GM23248 (cell line): ENCODE measurements at places on chromosomes 5 and 9.

GRCh38 chr5:175216991-175217390 is 227.0 kb downstream of the DRD1 start:
- DNase-seq = peak; percentile 65

DNA sequence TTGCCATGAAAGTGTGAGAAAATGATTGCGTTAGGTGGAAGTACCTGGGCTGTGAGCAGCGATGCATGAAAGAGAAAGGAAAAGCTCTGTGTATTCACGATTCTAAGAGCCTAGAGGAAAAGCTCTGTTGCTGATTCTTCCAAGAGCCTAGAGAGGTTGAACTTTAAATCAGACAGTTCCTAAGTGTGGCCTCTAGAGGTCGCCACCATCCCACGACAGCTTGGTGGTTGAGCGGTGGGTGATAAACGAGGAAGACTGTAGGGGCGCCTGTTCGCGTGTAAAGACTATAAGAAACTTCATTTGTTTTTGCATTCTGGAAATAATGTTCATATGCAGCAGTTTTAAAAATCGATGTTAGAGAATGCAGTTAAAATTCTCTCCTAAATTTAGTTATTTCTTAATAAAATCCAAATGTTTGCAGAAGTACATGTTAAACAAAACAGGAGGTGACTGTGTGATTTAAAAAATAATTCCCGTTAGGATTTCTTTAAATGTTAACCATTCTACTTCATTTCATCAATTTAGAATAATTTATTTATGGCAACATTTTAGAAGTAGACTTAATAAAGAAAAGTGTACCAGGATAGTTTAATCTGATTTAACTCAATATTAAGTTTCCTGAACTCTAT is 107.7 kb downstream of the TENT4A start:
- peak; percentile 37 for DNase-seq

- DNase-seq = no peak
These were observed 2.8 kb downstream of the TXNDC8 start for GRCh38 chr9:110334871-110335270.

- DNase-seq = peak; percentile 10
These were observed 18.6 kb downstream of the EQTN start for GRCh38 chr9:27278374-27278773.

GRCh38 chr5:40716000-40716399 is 36.3 kb downstream of the PTGER4 start:
- peak; percentile 16 for DNase-seq

DNA sequence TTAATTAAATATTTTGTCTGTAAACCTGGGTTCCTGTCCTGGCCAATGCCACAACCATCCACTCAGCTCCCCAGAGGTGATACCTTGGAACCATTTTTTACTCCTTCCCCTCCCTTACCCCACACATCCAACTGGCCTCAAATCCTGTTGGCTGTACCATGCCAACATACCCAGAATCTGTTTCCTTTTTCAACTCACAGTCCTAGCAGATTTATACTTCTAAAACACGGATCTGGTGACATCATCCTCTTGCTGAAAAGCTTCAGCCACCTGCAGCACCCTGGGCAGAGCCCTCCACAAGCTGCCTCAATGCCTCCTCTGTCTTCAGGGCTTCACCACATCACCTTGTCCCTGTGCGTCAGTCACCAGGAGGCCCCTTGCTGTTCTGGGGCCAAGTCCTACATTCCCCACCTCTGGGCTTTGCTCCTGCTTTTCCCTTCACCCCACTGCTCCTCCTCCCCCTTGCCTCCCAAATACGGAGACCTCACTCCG is 14.9 kb downstream of the SEMA6A start:
- no peak for DNase-seq

- no peak for DNase-seq
These were observed 74.0 kb downstream of the DIRAS2 start for GRCh38 chr9:90568667-90569066.

- no peak for DNase-seq
These were observed 88.1 kb upstream of the TLE1 start for GRCh38 chr9:81777482-81777881.

DNA sequence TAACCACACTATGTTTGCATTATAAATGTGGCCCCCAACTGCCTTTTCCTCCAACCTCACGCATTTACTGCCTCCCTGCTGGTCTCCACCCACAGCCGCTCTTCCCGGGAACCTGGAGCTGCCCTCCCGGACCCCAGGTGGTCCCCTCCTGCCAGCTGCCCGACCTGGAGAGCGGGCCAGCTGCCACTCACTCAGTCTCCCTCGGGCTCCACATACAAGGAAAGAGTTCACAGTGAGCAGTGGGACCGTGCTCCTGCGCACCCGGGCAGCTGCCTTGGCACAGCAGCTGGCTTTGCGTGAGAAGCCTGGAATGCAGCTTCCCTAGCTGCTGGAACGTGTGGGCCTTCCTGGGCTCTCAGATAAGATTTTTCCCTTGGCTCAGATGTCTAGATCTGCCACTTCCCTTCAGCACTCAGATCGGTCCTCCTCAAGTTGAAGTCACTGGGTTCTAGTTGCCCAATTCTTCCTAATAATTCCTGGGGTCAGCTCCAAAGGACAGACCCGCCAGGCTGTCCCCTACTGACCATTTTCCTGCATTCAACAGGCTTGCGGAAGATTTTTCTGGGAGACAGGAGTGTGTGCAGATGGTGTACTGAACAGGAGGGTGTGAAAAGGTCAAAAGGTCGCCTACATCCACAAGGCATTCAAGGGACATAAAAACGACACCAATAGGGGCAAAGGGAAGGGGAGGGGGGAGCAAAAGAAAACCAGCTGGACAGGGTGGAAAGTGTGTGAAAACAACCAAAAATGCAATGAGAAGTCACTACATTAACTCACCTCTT is 69.1 kb downstream of the MYO10 start:
- DNase-seq = no peak

DNA sequence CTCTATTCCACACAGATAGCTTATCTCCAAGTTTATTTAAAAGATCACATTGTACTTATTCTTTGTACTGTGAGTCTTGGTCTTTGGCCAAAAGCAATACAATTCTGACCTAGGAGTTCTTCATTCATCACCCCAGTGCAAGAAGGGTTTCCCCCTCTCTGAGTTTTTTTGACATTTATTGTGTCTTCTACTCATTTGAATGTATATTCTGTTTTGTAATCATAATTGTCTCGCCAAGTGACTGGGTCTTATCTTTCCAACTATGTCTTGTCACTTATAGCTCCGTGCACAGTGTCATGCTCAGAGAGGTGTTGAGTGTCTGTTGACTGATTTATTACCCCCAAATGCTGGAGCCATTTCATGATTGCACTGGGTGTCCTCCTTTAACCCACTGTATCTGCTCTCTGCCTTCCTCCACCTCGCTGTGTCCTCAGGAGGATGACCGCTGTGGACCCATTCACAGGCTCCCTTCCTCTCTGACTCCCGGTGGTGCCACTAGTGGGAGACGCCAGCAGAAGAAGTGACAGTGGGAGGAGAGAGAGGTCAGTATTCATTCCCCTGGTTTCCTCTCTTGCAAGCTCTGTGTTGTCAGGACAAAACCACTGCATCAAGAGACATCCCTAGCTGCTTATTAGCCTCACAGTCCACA is 11.2 kb upstream of the TRIO start:
- no peak for DNase-seq

GRCh38 chr5:127609957-127610356 is 38.9 kb upstream of the CTXN3 start:
- DNase-seq = no peak

- peak; percentile 17 for DNase-seq
These were observed 357.8 kb downstream of the TMEM167A start for GRCh38 chr5:82719368-82719767.

DNA sequence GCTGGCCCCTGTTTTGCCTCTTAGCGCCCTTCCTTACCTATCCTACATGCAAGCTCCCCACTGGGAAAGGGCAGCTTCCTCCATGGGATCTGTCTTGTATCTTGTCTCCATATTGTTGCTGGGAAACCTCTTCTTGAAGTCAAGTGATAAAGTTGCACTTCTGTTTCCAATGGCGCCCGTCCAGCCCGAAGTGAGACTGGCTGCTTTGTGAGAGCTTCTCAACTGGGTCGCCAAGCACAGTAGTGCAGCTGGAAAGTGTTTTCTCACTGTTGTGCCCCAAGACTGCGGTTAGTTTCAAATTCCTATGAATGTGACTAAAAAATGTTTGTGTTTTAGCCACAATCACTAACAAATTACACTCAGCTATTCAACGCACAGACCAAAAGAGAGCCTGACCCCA is 506.6 kb upstream of the MPDZ start:
- DNase-seq = peak; percentile 32

GRCh38 chr9:90142580-90142979 is 500.0 kb downstream of the DIRAS2 start:
- DNase-seq = peak; percentile 59

DNA sequence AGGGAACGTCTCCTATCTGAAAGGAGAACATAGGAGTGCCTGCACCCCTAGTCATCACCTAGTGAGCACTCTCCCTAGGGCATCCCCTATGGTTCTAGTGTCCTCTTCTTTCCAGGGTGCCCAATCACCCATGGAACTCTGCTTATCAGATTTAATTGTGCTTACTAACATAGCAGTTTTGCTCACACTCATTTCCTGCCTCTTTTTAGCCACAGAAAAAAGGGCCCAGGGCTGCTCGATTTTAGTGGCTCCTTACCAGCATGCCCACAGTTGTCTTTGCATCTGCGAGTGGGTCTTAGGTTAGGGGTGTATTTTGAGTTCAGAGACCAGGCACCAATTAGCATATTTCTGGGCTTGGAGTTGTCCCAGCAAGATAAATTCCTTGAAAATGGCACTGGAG is 1110.2 kb downstream of the TAF11L14 start:
- DNase-seq = no peak

- no peak for DNase-seq
These were observed 22.8 kb downstream of the RGS3 start for GRCh38 chr9:113486327-113486726.

- DNase-seq = peak; percentile 13
These were observed 123.5 kb downstream of the TARS1 start for GRCh38 chr5:33563983-33564908.

GRCh38 chr9:30058463-30058862 is 2326.0 kb upstream of the ACO1 start:
- no peak for DNase-seq

GRCh38 chr5:69450116-69450515 is 35.2 kb downstream of the MARVELD2 start:
- peak; percentile 95 for DNase-seq

DNA sequence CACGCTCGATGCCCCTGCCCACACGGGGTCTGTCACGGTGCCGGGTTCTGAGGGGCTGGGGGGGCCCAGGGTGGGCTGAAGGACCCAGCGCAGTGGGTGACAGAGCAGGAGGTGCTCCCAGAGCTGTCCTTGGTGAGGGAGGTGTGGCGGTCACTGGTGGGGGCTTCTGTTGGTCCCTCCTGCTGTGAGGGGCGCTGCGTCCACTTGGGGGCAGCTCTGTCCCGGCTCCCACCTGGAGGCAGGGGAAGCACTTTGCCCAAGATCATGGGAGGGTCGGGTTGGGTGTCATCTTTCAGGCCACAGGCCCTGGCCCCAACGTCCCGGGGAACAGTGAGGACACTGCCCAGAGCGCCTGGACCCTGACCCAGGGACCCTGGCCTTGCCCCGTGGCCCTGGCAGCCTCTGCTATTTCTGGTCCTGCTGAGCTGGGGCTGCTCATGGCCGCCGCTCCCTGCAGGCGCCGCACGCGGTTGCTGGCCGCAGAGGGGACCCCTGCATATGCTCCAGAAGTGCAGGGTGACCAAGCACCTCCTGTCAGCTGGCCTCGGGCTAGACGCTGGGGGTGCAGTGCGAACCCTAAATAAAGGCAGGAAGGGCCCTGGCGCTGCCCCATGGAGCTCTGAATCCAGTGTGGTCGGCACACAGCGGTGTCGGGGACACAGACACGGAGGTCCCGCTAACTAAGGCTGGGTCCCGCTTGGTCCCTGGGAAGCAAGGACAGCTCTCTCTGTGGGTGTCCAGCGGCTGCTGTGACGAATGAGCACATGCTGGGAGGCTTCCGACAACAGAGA is 11.6 kb upstream of the RNU6ATAC start:
- DNase-seq = peak; percentile 42

DNA sequence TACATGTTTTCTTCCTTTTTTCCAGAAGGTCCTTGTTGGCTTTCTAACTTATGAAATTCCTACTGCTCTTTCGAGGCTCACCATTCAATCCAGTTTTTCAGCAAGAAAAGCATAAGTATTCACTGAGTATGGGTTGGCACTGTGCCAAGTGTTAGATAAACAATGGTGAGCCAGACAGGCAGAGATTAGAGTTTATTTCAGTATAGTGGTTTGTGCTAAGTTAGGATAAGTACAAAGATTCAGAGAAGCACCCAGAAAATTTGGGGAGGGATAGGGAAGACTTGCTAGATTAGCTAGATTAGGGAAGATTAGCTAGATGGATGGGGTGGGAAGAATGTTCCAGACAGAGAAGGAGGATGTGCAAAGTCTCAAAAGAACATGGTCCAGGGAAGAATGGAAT is 122.9 kb downstream of the OXCT1 start:
- DNase-seq = peak; percentile 35

DNA sequence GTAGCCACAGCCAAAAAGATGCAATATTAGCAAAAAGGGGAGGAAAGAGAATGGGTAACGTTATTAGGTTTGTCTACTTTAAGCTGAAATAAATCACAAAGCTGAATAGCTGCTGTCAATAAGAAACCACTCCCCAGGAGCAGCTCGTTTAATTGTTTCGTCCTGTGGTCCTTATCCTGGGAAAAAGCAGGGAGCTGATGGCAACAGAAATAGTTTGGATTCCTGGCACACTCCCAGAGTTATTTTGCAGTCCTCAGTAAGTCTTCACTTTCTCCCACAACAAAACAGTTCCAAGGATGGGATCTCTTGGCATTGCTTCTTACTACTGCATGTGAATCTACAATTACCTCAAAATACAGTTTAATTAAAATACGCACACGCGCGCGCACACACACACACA is 28.8 kb downstream of the FRMD3 start:
- peak; percentile 28 for DNase-seq

- DNase-seq = no peak
These were observed 456.3 kb downstream of the HINT1 start for GRCh38 chr5:130708754-130709153.

- no peak for DNase-seq
These were observed 1088.5 kb upstream of the CDH6 start for GRCh38 chr5:30104872-30105596.

- peak; percentile 41 for DNase-seq
These were observed 59.5 kb upstream of the GGTA1 start for GRCh38 chr9:121559183-121559582.

- no peak for DNase-seq
These were observed 26.2 kb upstream of the SERINC5 start for GRCh38 chr5:80282054-80282453.

DNA sequence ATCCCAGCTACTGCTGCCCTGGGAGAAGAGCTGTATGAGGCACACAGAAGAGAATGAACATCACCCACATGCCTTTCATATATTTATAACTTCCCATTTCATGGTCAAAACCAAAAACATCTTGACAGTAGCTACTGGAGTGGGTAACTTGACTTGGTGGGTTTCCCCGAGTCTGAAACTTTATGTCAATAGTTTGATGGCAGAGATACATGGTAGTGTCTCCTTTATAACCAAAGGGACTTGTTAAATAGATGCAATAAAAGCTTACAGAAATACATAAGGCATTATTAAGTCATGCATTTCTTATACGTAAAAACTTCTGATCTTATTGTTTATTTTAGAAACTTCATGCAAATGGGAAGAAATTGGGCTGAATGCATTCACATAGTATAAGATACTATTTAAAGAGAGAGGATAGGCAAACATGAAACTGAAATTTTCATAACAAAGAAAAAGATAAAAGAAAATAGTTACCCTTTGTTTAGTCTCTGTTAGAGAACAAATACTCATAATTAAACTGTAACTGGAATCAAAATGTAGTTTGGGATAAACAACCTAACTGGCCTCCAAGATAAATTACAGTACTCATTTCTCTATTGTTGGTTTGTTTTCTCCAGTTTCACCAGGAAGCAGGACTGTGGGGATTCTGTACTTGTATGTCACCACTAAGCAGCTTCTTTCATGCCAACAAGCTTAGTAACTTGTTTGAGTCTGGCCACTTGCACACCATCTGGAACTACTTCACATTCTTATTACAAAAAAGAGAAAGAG is 459.3 kb upstream of the MEF2C start:
- DNase-seq = peak; percentile 94
